ENCODE measurements at places on chromosomes 6 and 20.

DNA sequence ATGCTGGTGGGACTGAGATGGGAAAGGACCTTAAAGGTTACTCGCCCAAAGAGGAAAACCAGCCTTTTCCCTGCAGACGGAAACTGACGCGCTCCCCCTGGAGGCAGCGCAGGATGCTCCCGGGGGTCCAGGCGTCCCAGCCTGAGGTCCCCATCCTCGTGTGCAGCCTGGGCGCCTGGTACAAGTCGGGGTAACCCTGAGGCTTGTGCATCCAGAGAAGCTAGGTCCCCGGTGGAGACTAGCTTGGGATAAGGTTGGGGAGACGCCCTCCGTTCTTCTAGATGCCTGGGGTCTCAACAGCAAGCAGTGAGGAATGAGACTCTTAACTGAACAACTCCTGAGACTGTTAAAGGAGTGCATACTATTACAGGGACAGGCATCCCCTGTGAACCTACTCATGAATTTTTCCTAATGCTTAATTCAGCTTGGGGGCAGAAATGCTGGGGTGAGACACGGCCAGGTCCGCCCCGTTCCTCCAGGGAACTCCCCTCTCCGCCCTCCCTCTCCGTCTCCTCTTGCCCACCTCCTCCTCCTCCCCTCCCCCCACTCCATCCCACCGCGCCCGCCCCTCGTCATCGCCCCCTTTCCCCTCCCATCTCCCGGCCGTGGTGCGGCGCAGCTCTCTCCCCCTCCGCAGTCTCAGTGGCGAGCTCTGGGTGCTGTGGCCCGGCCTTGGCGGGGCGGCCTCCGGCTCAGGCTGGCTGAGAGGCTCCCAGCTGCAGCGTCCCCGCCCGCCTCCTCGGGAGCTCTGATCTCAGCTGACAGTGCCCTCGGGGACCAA lies at the start of gene PRSS35:
TSS of gene PRSS35 (plus strand) at position 634 of the 781 bp plus-strand sequence. CDS start 10,908 bp downstream, outside the sequence.
- no peak for DNase-seq

- no peak for DNase-seq
These were observed 209.0 kb upstream of the RSPO3 start for GRCh38 chr6:126909493-126909892.

GRCh38 chr6:105452924-105453756 lies 50.3 kb upstream of the PREP start:
- DNase-seq = peak; percentile 71

DNA sequence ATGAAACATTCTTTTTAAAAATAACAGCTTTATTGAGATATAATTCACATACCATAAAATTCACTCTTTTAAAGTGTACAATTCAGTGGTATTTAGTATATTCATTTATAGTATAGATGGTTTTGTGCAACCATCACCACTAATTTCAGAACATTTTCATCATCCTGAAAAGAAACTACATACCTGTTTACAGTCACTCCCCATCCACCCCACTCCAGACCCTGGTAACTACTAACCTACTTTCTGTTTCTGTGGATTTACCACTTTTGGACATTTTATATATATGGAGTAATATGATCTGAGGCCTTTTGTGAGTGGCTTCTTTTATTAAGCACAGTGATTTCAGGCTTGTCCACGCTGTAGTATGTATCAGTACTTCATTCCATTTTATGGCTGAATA lies 2.5 kb upstream of the TMEM217 start:
- no peak for DNase-seq

DNA sequence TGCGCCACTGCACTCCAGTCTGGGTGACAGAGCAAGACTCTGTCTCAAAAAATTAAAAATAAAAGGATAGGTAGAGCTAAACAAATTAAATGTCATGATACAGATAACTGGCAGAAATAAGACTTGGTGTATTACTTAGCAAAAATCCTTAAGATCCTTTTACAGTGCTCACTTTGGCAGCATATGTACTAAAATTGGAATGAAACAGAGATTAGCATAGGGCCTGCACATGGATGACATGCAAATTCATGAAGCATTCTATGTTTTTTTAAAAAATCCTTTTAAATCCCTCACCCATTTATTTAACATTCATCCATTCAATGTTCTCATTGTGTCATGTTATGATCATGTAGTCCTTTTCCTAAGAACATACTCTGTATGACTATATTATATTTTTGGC lies 528.8 kb downstream of the CD83 start:
- no peak for DNase-seq

DNA sequence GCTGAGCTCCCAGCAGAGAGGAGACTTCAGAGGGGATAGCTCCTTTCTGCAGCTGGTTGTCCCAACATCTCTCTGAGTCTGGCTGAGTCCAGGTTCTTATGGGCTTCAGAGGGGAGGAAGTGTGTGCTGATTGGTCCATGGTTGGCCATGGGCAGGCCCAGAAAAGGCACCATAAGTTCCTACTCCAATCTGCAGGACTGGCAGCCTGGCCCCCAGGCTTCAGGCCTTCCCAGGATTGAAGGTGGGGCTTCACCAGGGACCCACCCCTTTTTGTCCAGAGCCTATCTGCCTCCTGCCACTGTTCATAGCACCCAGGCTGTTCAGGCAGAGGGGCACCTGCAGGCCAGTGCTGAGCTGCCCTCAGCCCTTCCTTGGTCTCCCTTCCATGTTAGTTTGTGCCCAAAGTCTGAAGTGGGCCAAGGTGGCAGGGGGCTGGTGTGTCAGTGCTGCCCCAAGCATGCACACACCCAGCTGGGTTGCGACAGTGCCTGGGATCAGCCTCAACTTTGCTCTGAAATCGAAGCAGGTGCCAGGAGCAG lies 21.6 kb upstream of the TOP1 start:
- DNase-seq = no peak

DNA sequence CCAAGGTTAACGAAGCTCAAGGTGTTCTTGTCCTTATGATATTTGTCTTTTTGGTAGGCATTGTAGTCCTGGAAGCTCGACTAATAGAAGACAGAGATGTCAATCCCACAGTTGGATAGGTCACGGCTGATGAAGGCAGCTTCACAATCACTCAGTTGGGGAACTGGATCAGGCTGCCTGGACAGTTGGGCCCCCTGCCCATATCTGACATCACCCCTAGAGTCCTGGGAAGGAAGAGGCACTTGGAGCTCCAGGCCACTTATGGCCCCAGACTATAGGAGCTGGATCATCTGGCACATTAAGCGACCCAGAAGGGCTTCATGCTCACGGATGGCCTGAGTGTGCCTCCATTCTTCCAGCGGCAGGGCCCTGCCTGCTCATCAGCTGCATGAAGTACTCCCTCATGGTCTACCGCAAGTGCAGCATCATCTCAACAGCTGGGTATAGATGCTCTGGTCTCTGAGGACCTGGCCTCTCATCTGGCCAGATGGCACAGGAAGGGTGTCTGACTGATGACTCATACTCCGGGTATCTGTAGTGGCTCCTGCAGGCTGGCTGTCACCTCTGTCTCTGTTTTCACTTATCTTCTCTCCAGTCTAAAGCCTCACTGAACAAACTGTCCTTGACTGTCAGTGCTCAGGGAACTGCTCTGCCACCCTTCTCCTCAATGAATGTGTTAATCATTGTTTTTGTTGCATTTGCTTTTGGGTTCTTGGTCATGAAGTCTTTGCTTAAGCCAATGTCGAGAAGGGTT lies 29.2 kb upstream of the SSR1 start:
- no peak for DNase-seq

DNA sequence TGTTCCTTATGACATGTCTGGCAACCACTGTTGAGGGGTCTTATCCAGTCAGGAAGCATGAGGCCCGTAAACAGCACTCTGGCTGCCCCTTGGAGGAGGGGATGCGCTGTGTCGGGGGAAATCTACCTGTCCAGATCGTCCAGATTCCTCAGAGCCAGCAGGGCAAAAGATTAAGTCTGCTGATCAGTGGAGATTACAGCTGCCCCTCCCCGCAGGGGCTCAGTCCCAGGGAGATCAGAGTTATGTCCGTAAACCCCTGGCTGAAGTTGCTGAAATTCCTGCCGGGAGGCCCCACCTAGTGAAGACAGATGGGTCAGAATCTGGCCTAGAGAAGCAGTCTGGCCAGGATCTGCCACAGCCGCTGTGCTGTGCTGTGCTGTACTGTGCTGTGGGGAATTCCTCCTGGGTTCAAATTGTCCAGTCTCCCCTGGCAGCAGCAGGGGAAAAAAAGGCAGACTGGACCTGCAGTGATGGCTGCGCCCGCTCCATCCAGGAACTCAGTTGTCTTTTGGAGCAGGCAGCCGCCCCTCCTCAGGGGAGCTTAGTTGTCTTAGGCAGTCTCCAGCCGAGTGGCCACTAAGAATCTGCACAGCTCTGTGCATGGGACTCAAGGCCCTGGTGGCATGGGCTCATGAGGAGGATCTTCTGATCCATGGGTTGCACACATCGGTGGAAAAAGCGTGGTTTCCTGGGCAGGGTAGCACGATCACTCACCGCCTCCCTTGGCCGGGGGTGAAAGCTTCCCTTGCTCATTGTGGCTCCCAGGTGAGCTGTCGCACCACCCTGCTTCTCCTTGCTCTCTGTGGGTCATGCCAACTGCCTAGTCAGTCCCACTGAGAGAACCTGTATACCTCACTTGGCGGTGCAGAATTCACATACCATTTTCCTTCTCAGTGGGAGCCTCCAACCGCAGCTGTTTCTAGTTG lies 1368.8 kb upstream of the ADGRB3 start:
- no peak for DNase-seq

- DNase-seq = no peak
These were observed 7.7 kb upstream of the MICB start for GRCh38 chr6:31490115-31490873.

DNA sequence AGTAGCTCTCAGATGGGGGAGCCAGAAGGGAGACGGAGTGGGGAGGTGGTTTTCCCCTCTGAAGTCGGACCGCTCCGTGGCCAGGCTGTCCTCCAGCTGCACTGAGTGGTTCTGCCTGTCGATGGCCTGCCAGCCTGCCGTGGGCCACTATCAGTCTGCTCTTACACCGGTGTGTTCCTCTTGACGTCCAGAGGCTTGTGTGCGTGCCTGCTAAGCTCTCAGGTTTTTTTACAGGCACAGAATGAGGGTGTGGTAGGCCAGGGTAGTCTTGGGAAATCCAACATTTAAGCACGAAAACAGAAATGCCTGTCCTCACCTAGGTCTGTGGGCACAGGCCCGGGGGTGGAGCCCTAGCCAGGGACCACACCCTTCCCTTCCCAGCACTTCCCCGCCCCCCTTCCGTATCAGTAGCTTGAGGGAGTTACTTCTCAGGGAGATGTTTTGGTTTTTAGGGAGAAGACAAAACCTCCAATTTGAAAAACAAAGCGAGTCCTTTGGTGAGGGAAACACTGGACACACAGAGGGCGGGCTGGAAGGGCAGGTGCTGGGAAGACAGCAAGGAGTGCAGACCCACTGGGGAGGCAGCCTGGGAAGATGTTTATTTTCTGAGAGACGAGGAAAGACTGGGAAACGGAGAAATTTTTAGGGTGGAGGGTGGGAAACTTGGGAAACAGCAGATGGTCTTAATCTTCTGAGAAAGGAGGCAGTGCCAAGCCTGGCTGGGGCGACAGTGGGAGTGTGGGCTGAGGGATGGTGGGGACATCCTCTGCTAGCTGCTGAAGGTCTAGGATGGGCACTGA lies 106.5 kb downstream of the LY86 start:
- DNase-seq = no peak

GRCh38 chr6:46756469-46757213 lies 9.9 kb downstream of the ANKRD66 start:
- DNase-seq = no peak

- DNase-seq = no peak
These were observed 40.0 kb upstream of the TAF8 start for GRCh38 chr6:42010185-42010891.

GRCh38 chr6:57183336-57183735 lies 11.2 kb downstream of the BAG2 start:
- no peak for DNase-seq

DNA sequence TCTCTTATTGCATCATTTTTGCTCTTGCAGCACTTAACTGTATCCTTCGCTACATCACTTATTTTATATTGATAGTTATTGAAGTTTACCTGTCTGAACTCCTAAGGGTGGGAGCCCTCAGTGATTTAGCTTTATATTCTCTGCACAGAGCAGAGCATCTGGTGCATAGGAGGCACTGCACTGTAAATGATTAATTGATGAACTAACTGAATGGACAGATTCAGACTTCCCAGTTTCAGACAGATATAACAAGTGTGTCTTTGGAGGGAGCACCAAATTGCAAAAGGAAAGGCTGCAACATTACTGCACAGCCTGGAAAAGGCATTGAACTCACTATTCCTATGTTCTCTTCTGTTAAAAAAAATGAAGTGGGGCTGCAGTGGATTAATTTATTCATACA lies 160.3 kb downstream of the EDN1 start:
- no peak for DNase-seq

- DNase-seq = no peak
These were observed 66.0 kb downstream of the GPR6 start for GRCh38 chr6:110044096-110044495.

GRCh38 chr6:72084992-72085569 lies 198.7 kb downstream of the RIMS1 start:
- DNase-seq = no peak

DNA sequence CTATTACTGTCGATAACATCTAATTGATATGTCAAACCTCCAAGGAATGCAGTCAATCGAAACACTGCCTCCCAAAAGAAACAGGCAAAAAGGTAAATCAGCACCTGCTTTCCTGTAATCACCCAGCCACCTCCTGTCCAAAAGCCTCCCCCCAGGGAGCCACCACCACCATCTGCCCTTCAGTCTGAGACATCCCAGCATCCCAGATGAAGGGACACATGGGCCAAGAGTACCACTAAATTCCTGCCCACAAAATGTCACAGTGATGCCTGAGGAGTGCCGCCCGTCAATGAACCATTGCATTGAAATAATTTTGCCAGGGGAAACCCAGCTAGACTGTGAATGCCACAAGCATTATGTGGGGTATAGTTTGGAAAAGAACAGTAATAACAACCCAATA lies 401.7 kb downstream of the ZFAND3 start:
- no peak for DNase-seq

DNA sequence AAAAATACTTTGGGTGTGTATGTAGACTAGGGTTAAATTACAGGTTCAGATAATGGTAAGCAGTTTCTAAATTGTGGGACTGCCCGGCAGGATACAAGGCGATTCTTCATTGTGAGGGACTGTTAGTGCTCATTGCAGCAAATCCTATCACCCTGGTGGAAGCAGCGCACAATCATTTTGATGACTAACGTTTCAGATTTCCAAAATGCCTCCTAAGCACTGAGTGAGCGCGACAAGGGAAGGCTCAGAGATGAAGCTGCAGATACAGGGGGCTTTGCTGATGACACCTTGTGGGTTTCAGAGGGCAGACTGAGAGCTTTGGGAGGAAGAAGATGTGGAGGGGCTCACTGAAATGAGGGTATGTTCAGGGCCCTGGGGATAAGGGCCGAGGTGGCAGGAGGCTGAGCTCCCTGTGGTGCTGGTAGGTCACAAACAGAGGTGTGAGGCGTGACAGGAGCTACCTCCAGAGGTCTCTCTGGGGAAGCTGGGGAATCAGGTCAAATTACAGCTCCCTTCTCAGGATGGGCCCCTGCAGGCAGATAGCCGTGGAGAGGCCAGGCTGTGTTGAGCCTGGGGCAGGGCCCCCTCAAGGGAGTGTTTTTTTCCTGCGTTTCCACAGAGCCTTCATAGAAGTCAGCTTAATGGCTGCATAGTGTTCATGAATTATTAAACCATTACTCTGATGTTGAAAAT lies 84.5 kb upstream of the FYN start:
- DNase-seq = no peak

- DNase-seq = no peak
These were observed 822 bp downstream of the RAB22A start for GRCh38 chr20:58310291-58310782.
